ENCODE measurements at places on chromosomes 6 and 20.

DNA sequence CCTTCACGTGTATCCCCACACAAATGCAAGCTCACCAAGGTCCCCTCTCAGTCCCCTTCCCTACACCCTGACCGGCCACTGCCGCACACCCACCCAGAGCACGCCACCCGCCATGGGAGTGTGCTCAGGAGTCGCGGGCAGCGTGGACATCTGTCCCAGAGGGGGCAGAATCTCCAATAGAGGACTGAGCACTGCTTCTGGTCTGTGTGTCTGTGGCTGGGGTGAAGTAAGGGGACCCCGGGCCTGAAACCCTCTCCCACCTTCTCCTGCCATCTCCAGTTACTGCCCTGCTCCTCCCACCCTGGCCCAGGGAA is 8.3 kb downstream of the MYL9 start:
- DNase-seq: no peak

DNA sequence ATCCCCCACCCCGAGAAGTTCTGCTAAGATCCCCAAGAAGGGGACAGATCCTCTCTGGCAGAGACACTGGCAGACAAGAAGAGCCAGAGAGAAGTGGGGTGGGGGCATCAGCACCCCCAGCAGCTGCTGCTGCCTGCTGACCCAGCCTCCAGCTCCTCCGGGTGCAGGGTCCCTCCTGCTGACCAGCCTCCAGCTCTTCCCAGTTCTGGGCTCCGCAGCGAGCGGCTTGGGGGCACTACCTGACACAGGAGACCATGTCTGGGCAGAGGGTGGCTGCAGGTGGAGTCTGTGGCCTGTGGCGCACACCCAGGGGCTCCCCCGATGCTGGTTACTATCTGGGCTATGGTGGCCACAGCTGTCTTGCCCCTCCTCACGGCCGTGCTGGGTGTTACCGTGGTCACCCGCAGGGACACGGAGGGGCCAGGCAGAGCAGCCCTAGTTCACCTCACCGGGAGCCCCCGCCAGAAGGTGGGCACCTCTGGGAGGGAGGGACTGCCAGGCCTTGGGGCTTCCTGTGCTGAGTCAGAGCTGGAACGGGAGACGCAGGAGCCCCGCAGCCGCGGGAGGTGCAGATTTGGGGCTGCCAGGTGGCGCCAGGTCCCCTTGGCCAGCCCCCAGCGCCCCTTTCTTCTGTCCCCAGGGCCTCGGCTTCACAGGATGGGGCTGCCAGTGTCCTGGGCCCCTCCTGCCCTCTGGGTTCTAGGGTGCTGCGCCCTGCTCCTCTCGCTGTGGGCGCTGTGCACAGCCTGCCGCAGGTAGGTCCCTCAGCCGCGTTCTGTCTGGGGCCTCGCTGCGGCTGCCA is 630 bp downstream of the LIME1 start:
- peak; percentile 55 for DNase-seq

DNA sequence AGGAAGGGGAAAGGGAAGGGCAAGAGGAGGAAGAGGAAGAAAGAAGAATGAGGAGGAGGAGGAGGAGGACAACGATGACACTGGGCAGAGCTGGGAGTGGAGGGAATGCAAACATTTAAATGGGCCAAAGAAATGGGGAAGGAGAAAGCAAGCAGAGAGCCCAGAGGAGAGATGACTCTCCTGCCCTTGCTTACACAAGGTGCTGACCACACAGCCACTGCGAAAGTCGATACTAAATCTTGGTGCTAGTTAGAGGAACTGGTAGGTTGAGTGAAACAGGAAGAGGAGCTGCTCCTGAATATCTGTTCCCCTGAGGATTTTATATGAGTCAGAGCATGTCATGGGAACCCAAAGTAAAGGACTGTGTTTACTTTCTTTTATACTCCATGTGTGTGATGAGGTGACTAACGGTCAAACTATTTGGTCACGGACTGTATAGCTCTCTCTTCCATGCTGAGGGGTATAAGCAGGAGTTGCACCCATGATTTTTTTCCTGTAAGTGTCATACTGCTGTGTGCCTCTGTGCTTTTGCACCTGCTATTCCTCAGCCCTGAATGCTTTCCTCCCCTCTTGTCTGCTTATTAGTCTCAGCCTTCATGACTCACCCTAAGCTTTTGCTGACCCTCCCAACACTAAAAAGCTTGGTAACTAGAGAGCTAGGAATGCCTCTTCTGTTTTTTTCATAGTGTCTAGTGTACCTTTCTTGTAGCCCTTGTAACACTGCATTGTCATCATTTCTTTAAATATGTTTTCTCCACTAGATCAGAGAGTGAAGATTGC is 9.5 kb upstream of the PAQR8 start:
- DNase-seq: no peak

DNA sequence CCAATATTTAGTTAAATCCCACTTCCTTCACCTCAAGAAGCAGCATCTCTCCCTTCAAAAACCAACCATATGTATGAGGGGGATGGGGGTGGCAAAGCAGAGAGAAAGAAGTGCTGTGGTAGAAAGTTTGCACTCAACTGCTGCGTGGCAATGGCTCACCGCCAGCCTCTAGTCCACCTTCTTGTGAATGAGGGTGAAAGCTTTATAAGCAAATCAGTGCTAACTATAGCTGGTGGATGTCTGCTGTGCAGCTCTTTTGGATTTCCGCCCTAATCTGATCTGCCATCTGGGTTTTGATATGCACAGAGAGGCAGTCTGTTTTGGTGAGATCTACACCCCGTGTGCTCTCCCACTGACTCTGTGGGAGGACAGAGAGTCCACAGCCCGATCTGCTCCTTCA is 281.2 kb upstream of the SUPT3H start:
- no peak for DNase-seq

DNA sequence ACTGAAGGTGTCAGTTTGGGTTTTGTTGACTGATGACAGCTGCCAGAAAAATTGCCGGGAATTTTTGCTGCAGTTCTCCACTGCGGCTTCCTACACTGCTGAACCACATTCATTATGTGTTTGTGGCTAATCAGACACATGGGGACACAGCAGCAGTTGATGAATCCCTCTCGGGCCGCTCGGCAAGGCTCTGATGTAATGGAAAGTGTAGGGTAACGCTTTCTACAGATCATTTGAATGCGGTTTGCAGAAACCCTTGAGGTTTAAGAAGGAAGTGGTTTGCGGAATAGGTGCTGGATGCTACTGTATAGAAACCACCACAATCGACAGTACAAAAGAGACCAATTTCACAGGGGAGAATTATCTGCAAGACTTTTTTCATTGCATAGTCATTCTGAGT is 138.7 kb upstream of the SASH1 start:
- DNase-seq: peak; percentile 64

- DNase-seq: no peak
Observed at GRCh38 chr6:152351742-152352141, 285.4 kb downstream of the SYNE1 start.

DNA sequence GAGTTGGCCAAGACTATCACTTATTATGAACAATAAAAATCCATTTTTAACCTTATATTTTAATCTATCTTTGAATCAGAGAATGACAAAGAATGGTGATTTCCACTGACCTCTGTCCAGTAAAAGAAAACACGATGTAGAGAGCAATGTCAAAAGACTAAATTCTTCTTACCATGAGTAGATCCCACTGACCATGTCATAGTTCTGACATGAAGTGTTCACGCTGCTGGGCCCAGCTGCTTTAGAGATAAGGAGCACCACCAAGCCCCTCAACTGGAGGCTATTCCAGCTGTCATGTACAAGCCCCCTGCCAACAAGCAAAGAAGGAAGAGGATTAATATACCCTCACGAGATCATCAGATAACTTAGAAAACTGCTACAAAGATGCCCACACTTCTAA is 125.3 kb downstream of the PDSS2 start:
- DNase-seq: no peak

DNA sequence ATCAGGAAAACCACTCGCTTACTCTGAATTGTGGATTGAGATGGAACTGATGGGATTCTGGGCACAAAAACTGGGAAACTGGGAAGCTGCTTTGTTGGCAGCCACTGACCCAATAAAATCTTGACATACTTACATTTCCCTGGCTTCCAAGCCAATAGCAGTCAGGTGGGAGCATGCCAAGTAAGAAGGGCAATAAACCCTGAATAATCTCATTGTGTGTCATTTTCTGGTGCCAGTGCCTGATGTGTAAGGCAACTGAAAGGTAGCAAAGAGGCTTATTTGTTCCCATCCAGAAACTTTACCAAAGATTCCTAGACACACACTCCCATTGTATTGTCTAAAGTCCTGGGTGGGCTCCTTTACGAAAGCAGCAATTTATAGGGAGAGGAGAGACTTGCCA is 93.2 kb downstream of the TBX18 start:
- no peak for DNase-seq

DNA sequence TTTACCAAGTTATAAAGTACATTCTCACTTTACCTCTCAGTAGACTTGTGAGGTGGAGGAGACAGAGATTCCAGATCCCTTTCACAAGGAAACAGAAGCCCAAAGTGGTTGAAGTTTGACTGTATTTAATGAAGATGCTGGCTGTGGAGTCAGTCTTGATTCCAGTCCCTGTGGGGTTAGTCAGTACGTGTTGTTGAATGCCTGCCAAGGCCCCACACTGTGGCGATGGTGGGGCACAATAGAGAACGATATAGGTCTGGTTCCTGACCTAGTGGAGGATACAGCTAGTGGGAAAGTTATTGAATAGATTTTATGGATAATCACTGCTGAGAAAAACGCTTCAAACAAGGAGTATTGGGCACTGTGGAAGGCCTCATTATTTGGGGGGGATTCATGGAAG is 71.4 kb downstream of the LRRC1 start:
- DNase-seq: no peak

DNA sequence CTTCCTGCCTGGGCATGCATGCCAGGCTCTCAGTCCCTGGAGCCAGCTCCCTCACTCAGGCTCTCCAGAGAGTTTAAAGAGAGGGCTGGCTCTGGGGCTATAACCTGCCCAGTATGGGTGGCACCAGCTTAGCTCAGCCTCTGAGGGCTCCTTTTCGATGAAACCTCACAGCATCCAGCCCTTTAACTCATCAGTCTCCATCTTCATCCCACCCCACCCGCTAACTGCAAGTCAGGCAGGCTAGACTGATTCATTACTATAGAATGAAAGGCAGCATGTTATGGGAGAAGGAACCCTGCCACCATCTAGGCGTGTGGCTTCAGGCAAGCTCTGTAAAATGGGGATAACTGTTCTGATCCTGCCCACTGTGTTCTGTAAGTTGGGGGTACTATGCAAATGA is 53.5 kb downstream of the RAB44 start:
- no peak for DNase-seq

DNA sequence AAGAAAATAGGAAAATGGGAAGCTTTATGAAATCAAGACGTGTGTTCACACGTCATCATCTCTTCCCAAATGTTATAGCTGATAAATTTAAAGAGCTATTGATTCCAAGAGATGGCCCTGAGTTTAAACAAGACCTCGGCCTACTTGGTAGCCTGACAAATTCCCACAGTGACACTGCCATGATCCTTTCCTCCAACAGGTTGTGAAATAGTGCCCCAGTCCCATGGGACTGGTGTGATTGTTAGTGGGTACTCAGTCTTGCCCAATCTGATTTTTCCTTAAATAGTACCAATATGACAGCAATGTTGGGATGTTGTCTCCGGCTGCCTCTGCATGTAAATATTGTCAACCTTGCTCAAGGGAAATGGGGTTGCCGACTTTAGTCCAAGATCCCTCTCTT is 34.5 kb downstream of the RIOK1 start:
- no peak for DNase-seq

GRCh38 chr6:163840880-163841279 is 426.4 kb downstream of the QKI start:
- no peak for DNase-seq

- no peak for DNase-seq
Observed at GRCh38 chr6:48933136-48933535, 529.9 kb downstream of the MMUT start.

DNA sequence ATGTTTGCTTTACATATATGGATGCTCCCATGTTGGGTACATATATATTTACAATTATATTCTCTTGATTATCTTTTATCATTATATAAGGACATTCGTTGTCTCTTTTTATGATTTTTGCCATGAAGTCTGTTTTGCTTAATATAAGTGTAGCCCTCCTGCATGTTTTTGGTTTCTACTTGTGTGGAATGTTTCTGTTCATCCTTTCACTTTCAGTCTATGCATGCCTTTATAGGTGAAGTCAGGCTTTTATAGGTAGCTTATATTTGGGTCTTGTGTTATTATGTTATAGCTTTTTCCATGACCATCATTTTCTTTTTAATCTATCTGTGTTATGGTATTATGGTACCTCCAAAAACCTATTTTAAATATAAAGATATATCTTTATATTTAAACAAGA is 612.5 kb upstream of the HS3ST5 start:
- DNase-seq: no peak

- DNase-seq: no peak
Observed at GRCh38 chr20:33521461-33521860, 31.6 kb downstream of the CBFA2T2 start.

DNA sequence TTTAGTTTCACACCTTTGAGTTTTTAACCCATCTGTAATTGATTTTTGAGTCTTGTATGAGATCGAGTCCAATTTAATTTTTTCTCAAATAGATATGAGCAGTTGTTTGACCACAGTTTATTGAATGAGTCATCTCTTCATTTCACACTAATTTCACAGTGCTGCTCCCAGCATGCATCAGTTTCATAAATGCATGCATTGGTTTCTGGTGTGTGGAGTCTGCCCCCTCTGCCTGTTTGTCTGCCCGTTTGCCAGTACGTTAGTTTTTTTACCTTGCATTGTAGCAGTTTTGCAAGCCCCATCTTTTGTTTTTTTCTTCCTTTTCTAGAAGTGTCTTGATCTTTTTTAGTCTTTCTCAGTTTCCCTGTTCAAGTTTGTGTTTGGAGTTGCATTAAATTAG is 11.9 kb downstream of the SLX4IP start:
- peak; percentile 48 for DNase-seq

DNA sequence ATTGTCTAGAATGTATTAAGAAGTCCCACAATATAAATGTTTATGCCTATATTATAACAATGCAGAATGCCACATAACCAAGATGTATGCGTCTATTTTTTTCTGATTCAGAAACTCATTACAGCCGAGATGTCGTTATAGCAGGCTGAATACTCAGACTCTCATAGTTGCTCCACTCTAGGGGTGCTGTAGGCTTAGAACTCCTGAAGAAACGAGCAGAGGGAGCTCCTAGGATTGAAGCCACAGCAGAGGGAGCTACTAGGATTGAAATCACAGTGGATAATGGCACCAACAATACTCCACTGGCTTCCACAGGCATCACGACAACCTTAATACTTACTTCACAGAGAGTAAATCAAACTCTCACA is 208.9 kb downstream of the KIF16B start:
- no peak for DNase-seq
